ENCODE measurements at places on chromosomes 3 and 15.

DNA sequence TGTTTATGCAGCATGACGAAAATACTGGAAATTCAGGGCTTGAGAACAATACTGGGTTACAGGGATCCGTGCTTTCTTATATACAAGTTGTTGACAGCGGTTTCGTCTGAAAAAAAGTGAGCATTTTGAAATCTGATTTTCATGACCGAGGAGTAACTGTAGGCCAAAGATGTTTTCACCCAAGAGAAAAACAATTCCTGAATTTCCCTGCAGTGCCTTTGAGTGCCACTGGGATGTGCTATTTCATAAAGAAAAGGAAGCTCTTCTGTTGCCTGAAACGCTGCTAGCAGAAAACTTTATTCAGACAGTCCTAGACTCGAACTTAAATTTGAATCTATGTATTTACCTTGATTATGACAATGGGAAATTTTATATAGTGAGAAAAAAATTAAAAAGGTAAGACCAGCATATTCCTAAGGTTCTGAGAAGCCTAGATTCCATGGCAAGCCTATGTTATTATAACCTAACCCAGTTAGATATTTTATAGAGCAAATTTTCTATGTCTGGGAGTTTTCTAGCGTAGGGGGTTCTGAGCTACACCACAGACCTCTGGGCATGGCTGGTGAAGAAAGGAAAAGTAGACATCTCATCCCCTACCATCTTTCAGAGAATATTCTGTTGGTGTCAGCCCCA is 30.2 kb downstream of the KCNAB1 start:
- DNase-seq, result no peak

- no peak for DNase-seq
Observed at GRCh38 chr3:7436542-7436941, 575.6 kb downstream of the GRM7 start.

GRCh38 chr3:85697156-85697555 is 738.4 kb downstream of the CADM2 start:
- DNase-seq, result no peak

DNA sequence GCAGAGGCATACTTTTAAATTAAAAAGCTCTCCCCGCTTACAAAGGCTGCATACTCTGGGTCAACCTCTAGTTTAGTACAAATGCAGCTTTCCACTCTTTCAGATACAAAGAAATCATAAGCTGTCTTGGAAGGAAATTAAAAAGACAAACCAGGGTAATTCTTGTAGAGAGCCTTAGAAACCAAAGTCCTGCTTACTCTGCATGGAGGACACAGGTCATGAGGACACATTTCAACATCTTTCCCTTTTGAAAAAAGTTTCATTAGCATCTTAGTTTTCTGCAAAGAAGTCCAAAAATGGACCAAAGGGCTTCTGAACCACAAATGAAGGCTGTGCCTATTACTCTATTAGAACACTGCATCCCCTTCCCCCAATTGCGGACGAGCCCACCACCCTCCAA is 50.5 kb upstream of the WNT5A start:
- no peak for DNase-seq

- DNase-seq, result no peak
Observed at GRCh38 chr3:118000219-118000618, 1034.4 kb downstream of the IGSF11 start.

GRCh38 chr3:123194552-123194951 is 7.2 kb upstream of the SEC22A start:
- no peak for DNase-seq

- no peak for DNase-seq
Observed at GRCh38 chr15:25882466-25882865, 19.3 kb upstream of the ATP10A start.

- DNase-seq, result no peak
Observed at GRCh38 chr3:177729956-177730681, 532.8 kb upstream of the TBL1XR1 start.

- peak; percentile 33 for DNase-seq
Observed at GRCh38 chr3:129016356-129016719, 15.2 kb downstream of the EFCC1 start.

DNA sequence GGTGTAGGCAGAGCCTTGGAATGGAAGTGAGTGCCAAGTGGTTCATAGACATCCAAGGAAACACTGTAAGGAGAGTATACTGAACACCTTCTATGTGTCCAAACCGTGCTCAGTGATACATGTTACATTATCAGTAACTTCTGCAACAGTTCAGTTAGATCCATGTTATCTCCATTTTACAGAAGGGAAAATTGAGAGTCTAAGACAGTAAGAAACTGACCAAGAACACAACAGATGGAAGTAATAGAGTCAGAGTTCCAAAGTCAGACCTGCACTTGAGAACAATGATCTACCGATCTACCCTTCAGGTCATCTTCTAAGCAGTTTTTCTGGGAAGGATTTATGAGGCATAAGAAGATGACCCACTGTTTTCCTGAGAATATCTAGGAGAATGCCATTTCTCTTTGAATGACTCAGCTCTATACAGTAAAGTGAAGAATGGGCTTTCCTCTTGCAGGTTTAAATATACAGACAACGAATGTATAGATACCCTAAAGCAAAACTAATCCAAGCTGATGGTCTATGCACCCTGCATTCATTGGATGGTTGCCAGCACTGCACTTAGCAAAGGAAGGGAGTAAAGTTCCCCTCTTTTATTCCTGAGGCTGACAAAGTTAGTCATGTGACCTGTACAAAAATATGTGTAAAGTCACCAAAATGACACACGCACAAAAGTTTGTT is 604.1 kb upstream of the MDFIC2 start:
- no peak for DNase-seq

DNA sequence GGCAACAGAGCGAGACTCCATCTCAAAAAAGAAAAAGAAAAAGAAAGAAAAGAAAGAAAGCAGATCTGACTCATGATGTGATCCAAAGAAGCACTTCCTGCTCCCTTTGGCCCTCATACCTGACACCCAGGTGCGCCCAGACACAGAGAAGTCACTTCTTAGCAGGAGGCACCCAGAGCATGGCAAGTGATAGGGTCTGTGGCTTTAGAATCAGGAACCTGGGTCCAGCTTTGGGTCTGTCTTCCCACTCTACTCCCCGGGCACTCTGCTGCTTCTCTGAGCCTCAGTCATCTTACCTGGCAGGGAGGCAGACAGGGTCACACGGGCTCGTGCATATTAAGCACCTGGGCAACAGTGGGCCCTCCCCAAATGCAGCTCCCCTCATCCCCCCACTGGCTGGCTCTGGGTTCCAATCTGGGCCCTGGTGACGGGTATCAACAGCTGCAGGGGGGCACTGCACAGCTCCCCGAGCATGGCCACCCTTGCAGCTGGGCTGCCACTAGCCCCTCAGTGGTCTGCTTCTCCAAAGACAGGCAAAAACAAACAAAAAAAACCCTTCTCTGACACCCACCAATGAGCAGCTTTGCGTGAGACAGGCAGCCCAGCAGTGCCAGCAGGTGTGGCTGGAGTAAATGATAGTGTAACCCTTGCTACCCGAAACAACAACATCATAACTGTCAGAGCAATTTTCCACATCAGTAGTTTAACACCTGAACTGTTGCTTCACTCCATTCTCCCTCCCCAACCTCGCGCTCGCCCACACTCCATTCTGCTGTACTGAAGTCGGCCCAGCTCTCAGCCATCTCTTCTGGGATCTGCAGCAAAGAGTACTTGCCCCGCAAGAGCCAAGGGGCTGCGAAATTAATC is 99.8 kb downstream of the MEGF11 start:
- no peak for DNase-seq

GRCh38 chr15:50819344-50819743 is 53.8 kb upstream of the SPPL2A start:
- no peak for DNase-seq

DNA sequence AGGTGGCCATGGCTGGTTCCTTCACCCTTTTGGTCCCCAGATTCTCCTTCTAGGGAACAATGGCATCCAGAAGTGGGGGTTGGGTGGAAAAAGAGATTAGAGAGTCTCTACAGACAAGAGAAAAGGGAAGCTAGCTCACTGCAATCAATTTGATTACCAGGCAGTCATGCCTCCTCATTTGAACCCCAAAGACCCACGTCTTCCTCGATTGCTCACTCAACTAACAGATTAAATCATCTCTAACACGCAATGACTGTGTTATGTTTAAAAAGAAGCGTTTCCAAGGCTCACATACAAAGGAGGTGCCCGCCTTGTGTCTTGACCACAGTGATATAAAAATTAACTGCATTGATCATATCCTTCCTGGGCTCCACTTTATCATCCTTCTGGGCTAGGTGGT is 57.6 kb downstream of the BHLHE40 start:
- no peak for DNase-seq

- no peak for DNase-seq
Observed at GRCh38 chr3:129502641-129503408, 25.6 kb upstream of the RHO start.

- no peak for DNase-seq
Observed at GRCh38 chr3:123980539-123980938, 11.4 kb downstream of the ROPN1 start.

- no peak for DNase-seq
Observed at GRCh38 chr15:44713006-44713966, 2.0 kb downstream of the B2M start.

DNA sequence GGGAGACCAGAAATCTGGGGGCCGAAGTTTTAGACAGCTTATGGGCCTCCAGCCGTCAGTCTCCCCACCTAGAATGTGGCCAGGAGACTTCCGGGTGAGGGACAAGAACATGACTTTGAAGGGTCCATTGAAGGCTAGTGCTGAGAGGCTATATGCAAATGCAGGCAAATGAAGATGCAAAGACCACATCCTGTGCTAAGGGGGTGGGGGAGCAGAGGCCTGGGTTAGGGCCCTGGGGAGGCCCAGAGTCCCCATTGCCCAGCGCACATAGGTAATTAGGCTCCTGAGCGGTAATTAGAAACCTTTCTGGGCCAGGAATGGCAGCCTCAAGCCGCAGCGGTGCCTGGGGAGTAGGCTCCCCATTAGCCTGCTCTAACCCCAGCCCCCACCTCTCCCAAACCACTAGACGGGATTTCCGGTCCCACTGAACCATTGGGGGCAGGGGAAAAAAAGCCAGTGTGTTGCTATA is 6.8 kb downstream of the CSK start:
- no peak for DNase-seq

- DNase-seq, result no peak
Observed at GRCh38 chr3:46682974-46683373, 10.5 kb downstream of the ALS2CL start.

GRCh38 chr3:20405744-20406143 is 219.7 kb upstream of the SGO1 start:
- DNase-seq, result no peak

GRCh38 chr3:158539414-158540014 is 31.5 kb upstream of the MLF1 start:
- DNase-seq, result peak; percentile 1

DNA sequence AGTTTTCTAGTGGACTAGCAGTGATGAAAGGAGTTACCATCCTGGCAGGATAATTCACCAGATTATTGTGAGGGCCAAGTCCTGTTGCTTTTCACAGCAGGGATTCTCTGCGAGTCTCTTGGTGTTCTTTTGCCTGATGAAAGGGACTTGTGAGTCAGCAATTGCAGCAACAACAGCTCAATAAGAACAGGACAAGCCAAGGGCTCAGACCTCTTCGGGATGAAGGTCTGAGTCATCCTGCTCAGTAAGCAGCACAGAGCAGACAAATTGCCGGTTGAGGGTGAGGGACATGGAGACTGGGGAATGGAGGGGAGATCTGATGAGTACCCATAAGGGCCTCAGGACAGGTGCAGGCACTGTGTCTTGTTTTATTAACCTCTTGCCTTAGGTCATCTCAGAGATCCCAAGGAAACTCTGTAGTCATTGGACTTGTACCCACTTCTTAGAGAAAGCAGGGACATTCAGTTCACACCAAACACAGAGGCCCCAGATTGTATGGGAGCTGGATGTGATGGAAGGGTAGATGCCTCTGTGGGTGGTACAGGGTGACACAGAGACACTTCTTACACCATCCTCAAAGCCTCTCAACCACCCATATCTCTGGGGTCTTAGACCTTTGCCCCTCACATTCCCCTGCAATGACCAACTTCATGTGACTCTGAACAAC is 173.8 kb upstream of the TLE3 start:
- DNase-seq, result no peak

- DNase-seq, result no peak
Observed at GRCh38 chr3:58630076-58630709, 36.4 kb downstream of the FAM3D start.

DNA sequence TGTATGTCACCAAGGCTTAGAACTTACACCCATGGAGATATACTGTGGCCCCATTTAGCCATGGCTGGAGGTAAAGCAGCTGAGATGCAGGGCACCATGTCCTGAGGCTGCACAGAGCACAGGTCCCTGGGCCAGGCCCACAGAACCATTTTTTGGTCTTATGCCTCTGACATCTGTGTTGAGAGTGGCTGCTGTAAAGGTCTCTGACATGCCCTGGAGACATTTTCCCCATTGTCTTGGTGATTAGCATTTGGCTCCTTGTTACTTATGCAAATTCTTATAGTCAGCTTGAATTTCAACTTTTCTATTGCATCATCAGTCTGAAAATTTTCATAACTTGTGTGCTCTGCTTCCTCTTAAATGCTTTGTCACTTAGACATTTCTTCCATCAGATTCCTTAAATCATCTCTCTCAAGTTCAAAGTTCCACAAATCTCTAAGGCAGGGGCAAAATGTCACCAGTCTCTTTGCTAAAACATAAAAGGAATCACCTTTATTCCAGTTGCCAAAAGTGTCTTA is 701.3 kb downstream of the EPHA3 start:
- DNase-seq, result no peak

GRCh38 chr3:14461006-14461747 is 58.8 kb downstream of the SLC6A6 start:
- DNase-seq, result no peak

- no peak for DNase-seq
Observed at GRCh38 chr3:131233900-131234668, 147.5 kb upstream of the NUDT16 start.

DNA sequence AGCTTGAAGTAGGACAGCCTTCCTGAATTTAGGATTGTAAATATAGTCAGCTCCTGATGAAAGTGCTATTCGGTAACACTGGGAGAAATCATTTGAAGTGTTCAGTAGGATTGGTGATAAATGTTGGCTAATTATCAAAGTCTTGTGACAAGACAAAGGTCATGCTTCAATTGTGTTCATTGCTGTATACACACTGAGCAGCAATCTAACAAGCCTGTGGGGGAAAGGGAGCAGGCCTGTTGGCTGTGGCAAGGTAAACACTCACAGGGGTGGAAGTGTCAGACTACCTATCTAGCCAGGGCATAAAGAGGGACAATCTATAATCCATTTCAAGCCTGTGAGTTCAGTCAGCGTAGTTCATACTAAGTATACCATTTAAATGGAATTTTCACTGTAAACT is 111.0 kb upstream of the MANF start:
- no peak for DNase-seq

DNA sequence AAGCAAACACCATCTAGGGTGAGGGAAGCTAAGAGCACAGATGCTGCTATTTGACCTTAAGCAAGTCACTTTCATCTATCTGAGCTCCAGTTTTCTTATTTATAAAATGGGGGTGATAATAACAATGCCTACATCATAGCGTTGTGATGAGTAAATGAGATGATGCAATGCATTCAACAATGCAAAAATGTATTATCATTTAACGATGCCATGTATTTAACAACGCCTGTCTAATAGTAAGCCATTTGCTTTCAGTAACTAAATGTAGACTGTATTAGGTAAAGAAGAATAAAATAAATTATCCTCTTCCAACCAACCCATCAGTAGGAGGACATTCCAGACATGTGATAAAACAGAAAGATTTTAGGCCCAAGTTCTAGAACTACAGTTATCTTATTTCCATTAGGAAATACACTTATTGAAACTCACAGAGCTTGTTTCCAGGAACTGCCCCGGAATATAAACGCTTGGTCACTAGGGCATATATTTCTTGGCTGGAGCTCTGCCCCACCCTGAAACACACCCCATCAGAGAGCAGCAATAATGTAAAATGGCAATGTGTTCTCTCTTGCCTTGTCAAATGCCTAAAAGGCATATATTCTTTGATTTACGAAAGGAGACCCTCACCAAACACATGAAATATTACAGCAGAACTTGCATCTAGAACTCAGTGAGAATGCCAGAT is 128.3 kb downstream of the LIPC start:
- DNase-seq, result no peak
